Choroid plexus epithelial cell (primary cell): ENCODE measurements at places on chromosomes 3 and 15.

- DNase-seq, result peak; percentile 54
Measured at GRCh38 chr15:31265871-31266711, 60.5 kb upstream of the KLF13 start.

DNA sequence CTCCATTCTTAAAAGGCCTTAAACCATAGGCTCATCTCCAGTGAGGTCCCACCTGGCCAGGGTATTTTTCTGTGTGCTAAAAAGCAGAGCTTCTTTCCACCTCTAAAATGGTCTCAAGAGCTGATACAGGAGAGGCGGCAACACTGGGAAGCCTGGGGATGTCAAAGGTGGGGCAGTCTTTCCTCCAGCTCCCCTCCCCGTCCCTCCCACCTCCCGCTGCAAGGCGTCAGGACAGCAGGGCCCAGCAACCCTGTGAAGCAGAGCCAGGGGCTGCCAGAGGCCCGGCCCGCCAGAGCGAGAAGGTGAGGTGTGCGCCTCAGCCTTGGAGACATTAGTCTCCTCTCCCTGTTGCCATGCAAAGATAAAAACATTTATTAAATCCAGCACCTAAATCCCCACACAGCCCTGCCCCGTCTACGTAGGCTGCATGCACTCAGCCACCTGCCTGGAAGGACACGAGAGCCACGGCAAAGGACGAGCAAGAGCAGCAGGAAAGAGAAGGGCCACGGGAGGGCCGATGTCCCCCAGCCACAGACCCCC is 75.6 kb downstream of the FAM174B start:
- DNase-seq, result no peak

DNA sequence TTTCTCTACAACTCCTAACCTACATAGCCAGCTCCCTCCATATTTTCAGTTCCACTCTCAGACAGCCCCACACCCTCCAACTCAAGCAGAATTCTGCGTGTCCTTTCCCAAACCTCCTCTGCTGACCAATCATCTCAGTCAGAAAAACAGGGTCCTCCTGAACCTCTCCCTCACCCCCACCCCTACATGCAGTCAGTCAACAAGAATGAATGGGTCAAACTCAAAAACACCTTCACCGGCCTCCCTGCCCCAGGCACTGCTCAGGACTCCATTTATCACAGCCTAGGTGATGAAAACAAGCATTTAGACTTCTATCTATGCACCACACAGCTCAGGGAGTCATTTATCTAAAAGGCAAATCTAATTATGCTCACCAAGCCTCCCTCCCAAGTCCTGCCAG is 32.4 kb downstream of the MYL3 start:
- DNase-seq, result no peak

DNA sequence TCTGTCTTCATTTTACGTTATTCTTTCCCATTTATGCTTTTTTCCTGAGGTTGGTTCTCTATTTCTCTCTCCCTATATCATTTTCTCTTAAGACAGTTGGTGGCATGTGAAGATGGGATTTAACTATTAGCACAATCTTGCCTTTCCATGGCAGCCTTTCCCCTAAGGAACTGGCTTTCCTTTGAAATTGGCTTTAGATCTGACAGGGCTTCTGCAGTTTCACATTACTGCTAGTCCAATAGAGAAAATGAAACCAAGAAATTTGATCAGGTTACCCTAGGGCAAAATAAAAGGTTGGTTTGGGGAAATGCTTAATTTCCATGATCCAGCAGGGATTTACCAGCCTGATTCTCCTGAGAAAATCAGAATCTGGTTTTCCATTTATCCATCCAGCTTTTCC is 22.7 kb upstream of the CHL1 start:
- DNase-seq, result no peak

DNA sequence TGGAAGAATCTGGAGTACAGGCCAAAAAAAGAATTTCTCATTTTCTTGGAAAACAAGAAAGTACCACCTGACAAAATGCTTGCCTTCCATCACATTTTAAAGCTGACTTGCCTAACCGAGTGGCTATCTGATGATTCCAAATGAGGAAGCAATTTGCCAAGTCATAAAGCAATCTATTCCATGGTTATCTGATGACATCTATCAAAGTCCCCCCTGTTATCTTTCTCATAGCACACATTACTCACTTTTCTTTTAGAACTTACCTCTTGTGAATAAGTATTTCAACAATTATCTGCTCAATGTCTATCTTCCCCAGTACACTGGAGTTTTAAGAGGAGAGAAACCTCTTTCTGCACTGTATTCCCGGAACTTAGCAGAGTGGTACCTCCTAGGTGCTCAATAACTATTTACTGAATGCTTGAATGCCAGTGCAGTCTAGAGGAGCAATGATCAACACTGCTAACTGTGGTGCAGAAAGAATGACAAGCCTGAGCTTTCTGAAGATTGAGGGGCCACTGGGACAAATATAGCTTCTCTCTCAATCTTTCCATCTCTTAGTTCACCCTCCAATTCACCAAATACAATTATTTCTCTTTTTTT is 186.3 kb upstream of the ATP11B start:
- DNase-seq, result no peak
